Right renal pelvis (tissue), 4 donors: ENCODE measurements at places on chromosomes 2 and 18. TPM values are rescaled to one million over a fixed set of nuclear protein-coding genes. Genes with fewer than 3 reads are reported as not detected.

EPB41L3 gene
- 60.7 TPM for polyA plus RNA-seq

PAX8 gene
- 294 TPM for polyA plus RNA-seq

SERPINB13 gene
- not detected for polyA plus RNA-seq

DNA sequence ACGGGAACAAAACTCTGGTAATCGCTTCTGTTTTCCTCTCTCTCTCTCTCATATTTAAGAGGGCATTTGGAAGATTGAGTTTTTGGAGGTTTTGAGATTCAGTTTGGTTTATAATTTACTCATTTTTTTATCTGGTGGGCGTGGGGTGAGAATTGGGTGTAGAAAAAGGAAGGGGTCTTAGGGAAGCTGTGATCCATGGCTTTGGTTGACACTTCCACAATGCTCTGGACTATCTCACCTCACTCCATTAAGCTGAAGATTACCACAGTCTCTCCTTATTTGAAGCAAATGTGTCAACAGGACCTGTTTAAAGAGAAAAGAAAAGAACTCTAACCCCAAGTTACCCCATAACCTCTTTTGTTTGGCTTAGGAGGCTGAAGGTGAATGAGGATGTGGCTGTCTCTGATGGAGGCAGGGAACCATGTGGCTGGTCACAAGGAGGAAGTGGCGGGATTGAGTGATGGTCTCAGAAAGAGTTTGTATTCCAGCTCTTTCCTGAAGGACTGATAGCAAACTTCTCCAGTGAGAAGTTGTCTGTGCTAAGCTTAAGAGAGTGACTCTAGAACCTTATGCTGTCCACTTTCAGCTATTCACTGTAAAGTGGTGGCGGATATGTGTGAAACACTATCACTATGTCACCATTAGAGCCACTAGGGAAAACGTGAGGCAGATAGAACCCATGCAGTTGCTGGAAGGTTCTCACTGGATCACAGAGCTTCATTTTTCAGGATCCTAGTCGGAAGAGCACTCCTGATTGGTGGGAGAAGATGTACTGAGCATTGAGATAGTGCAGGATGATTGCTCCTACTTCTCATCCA lies 934 bp downstream of the ZNF804A start:
- no peak for DNase-seq

DNA sequence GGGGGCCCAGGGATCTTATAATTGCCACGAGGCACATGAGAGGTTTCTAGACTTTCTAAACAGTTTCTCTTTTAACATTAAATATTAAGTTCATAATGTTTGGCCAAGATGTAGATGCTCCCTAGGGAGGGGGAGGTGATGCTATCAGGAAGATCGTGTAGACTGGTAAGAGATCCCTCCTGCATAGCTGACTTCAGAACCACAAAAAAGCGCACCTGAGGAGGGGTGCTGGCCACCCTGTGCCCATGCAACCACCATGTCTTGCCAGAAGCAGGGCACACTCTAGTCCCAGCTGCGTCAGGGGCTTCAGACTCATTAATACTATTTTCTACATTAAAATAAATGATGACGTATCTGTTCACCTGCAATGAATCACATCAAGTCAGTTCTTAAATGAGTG lies 103.4 kb upstream of the SLC35G4 start:
- no peak for DNase-seq
